Sigmoid colon (tissue), 7 donors: ENCODE measurements at places on chromosomes 1 and 21. TPM values are rescaled to one million over a fixed set of nuclear protein-coding genes. Genes with fewer than 3 reads are reported as not detected.

DNA sequence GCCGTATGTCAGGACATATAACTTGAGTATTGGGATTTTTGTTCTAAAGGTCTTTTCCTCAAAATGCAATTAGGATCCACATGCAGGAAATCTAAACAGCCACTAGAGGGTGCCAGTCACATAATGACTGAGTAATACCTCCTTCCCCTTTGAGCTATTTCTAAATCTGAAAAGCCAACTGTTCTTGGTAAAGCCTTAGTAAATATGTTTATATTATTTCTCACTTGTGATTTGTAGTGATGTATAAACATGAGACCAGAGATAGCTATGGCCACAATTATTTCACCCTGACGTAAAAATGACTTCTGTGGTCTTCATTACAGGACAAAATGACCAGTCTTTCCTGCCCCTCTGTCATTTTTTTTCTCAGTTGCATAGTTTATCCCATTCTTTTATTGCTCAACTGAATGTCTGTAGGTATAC is 41.0 kb upstream of the DR1 start:
- no peaks in the 10 kb centered on the region for H3K4me1 ChIP-seq
- DNase-seq: no peak
- no peaks in the 10 kb centered on the region for H3K36me3 ChIP-seq
- H3K4me3 ChIP-seq: no peak overlapping the region
- no peak overlapping the region for H3K27ac ChIP-seq
- H3K27me3 ChIP-seq: no peaks in the 10 kb centered on the region

DNA sequence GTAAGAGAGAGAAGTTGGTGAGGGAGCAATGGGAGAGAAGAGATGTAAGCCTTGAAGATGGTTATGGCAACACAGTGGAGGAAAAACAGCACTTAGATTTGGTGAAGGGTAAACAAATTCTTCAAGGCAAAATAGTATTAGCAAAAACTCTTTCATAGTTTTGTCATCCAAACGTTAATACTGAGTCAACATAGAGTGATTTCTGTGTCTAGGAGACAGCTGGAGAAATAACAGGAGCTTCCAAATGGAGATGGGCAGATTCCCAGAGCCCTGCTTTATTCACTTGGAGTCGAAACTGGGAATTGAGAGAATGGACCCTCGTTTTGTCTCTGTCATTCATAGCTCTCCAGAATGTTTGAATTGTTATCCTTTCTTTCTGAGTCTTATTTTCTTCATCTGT is 68.3 kb downstream of the PLA2G4A start:
- H3K4me3 ChIP-seq: no peak overlapping the region
- H3K4me1 ChIP-seq: peaks cover 10% of the 10 kb centered on the region
- H3K27me3 ChIP-seq: no peaks in the 10 kb centered on the region
- no peak for DNase-seq

DNA sequence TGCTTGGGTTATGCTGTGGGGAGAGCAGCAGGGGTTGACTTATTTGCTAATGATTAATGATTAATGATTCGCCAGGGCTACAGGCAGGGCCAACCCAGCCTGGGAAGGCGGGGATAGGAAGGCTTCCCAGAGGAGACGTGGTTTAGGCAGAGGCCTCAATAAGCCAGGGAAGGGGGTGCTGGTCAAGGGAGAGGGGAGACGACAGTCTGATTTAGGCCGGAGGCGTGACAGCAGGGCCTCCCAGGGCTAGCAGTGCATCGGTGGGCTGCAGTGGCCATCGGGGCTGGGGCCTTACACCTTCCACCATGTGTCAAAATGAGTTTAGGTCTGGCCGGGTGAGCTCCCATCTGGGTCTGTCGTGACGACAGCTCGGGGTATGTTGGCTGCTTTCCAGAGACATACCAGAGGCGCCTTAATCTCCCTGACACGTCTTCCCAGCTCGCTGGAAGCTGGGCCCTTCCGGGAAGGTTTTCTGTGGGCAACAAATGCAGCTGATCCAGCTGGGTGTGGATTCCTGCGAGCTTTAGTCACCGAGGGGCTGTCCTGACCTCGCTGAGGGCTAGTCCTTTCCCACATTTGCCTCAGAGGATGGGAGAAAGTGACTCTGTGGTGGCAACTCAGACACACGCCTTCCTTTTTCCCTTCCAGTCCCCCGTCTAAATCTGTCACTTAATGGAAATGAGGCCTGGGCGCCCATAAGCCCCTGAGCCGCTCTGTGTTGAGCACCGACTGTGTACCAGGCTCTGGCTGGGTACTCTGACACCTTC is 3.7 kb upstream of the SLC1A7 start:
- H3K4me1 ChIP-seq: peaks cover 23% of the 10 kb centered on the region
- peak overlapping the region; percentile 85 for H3K27ac ChIP-seq
- H3K4me3 ChIP-seq: no peak overlapping the region
- no peaks in the 10 kb centered on the region for H3K27me3 ChIP-seq
- DNase-seq: peak; percentile 86

VWA1 gene
- 107 TPM for total RNA-seq

RAB42 gene
- total RNA-seq: 0.68 TPM

ANKRD45 gene
- not detected for total RNA-seq

DNA sequence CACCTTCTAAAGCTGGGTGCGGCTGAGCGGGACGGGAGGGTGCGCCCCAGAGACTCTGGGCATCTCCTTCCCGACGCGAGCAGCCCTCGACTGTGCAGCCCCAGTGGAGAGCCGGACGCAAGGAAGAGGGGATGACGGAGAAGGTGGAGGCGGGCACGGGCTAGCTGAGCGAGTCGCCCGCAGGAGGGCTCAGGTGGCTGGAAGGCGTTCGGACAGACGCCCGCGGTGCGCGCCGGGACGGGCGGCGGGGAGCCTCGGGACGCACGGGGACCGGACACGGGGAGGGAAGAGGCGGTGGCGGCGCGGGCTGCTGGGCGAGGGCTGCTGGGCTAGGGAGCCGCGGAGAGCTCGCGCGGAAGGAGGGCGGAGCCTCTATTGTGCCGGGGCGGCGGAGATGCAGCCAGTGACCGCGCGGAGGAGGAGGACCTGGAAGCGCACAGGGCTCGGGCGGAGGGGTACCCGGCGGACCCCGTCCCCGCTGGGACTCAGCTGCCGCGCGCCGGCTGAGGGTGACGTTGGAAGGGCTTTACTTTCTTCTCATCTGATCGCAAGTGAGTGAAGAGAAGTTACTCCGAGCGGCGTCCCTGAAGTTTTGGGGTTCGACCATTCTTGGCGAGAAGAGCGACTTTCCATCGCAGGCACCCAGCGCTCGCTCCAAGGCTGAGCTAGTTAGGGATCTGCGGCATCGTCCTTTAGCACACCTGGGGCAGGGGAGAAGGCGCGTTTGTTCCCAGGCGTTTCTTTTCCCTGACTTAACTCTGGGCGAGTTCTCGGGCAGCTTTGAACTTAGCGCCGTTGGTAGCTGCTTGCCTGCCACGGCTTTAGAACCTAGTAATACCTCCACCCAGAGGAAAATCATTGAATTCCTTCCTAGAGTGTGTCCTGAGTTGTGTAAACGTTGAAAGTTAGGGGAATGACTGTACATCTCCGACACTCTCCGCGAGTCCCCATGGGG is at the start of gene OLFML2B:
TSS of gene OLFML2B (minus strand) at position 323 of the 955 bp plus-strand sequence. CDS start 439 bp downstream, outside the sequence.
- H3K4me1 ChIP-seq: no peaks in the 10 kb centered on the region
- no peaks in the 10 kb centered on the region for H3K36me3 ChIP-seq
- H3K4me3 ChIP-seq: peak within 1 kb of the TSS; percentile 72
- H3K27me3 ChIP-seq: no peaks in the 10 kb centered on the region

CASQ2 gene
- 110 TPM for total RNA-seq

GRCh38 chr1:172390683-172391551 is 29.6 kb upstream of the C1orf105 start:
- DNase-seq: peak; percentile 62
- H3K36me3 ChIP-seq: no peaks in the 10 kb centered on the region
- H3K27me3 ChIP-seq: no peaks in the 10 kb centered on the region
- peaks cover 46% of the 10 kb centered on the region for H3K4me1 ChIP-seq
- peak overlapping the region; percentile 63 for H3K27ac ChIP-seq

CD1C gene
- total RNA-seq: 0.99 TPM

DNA sequence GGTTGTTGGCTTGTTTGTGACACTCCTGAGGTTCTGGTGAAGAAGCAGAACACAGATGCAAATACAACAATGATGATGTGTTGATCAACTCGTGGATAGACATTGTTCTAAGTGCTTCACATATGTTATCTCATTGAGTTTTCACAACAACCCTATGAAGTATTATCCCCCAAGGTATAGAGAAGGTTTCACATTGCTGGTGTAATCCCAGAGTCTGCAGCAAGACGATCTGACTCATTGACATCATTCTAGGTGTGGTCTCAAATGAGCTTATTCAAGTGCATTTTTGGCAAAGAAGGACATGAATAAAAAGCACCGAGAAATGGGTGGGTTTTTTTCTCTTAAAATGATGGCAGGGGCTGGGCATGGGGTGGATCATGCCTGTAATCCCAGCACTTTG is 64.1 kb upstream of the SCAF4 start:
- no peak overlapping the region for H3K4me3 ChIP-seq
- no peaks in the 10 kb centered on the region for H3K36me3 ChIP-seq
- H3K27me3 ChIP-seq: no peaks in the 10 kb centered on the region
- H3K4me1 ChIP-seq: no peaks in the 10 kb centered on the region
- no peak overlapping the region for H3K27ac ChIP-seq
- DNase-seq: no peak

ACTL8 gene
- total RNA-seq: not detected

DNA sequence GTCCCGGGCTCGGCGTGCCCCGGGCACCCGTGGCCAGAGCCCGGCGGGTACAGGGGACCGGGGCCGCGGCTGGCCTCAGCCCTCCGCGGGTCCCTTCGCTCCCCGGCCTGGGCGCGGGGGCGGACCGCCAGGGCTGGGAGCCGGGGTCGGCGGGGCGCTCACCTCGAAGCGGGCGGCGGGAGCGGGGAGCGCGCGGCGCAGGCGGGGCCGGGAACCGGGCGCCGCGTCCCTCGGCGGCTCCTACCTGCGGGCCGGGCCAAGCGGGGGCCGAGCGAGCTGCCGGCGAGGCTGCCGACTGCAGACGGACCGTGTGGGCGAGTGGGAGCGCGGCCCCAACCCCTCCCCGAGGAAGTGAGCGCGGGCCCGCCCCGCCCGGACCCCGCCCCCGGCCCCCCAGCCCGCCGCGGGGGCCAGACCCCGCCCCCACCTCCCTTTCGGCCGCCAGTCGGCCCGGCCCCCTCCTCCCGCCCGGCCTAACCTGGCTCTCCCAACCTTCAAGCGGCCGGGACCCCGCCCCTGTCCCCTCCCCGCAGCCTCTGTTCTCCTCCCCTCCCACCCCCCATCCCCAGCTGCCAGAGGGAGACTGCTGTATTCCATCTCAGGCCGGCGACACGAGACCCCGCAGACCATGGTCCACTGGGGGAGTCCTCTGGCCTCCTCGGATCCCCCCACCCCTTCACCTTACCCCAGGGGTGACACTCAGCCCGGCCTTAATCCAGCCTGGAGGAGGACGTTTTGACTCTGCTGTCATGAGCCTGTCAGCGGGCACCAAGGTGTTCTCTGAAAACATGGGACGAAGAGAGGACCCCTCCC is at the start of gene FHL3:
TSS of gene FHL3 (minus strand) at position 320 of the 813 bp plus-strand sequence. CDS start 6,102 bp downstream, outside the sequence.
- peaks cover 41% of the 10 kb centered on the region for H3K4me1 ChIP-seq
- peak within 1 kb of the TSS; percentile 72 for H3K4me3 ChIP-seq
- H3K27me3 ChIP-seq: no peaks in the 10 kb centered on the region
- H3K27ac ChIP-seq: peak within 1 kb of the TSS; percentile 87

DNA sequence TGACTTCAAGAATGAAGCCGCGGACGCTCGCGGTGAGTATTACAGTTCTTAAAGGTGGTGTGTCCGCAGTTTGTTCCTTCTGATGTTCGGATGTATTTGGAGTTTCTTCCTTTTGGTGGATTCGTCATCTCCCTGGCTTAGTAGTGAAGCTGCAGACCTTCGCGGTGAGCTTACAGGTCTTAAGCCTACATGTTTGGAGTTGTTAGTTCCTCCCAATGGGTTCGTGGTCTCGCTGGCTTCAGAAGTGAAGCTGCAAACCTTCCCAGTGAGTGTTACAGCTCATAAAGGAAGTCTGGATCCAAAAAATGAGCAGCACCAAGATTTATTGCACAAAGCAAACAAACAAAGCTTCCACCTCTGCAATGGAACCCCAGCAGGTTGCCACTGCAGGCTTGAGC is 14.7 kb downstream of the LDLRAD1 start:
- H3K27me3 ChIP-seq: no peaks in the 10 kb centered on the region

GRCh38 chr1:113747376-113747775 is 11.9 kb downstream of the PHTF1 start:
- no peak for DNase-seq
- no peak overlapping the region for H3K27ac ChIP-seq
- H3K4me1 ChIP-seq: peaks cover 6% of the 10 kb centered on the region
- no peaks in the 10 kb centered on the region for H3K36me3 ChIP-seq
- no peaks in the 10 kb centered on the region for H3K27me3 ChIP-seq

- H3K27me3 ChIP-seq: no peaks in the 10 kb centered on the region
- H3K4me1 ChIP-seq: peaks cover 46% of the 10 kb centered on the region
- DNase-seq: peak; percentile 92
- H3K4me3 ChIP-seq: no peak overlapping the region
- peak overlapping the region; percentile 62 for H3K27ac ChIP-seq
- H3K36me3 ChIP-seq: no peaks in the 10 kb centered on the region
Measured at GRCh38 chr1:150976879-150977694, 2.5 kb upstream of the CERS2 start.

- H3K4me1 ChIP-seq: no peaks in the 10 kb centered on the region
- DNase-seq: no peak
- H3K36me3 ChIP-seq: no peaks in the 10 kb centered on the region
- H3K4me3 ChIP-seq: no peak overlapping the region
- H3K27ac ChIP-seq: no peak overlapping the region
Measured at GRCh38 chr1:87252406-87252805, 76.3 kb upstream of the LMO4 start.

- no peak overlapping the region for H3K4me3 ChIP-seq
- no peak for DNase-seq
Measured at GRCh38 chr1:212688341-212689047, 11.1 kb downstream of the BATF3 start.

DNA sequence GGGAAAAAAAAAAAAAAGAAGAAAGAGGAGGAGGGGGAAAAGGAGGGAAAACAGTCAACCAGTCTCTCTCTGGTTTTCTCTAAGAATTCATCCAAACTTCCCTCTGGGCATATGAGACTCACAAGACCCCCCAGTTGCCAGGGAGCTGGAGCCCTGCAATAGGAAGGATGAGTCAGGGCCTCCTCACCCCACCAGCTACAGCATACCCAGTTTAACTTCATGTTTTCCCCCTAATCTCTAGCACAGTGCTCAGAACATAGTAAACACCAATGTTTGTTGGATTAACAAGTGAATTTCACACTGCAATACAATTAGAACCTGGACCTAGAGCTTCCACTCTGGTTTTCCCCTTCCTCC is 7.8 kb downstream of the F11R start:
- no peaks in the 10 kb centered on the region for H3K36me3 ChIP-seq
- H3K27me3 ChIP-seq: no peaks in the 10 kb centered on the region
- H3K4me1 ChIP-seq: no peaks in the 10 kb centered on the region
- DNase-seq: no peak

RORC gene
- total RNA-seq: 0.49 TPM

SPRR2E gene
- not detected for total RNA-seq

- H3K27ac ChIP-seq: no peak overlapping the region
- no peaks in the 10 kb centered on the region for H3K36me3 ChIP-seq
- no peak for DNase-seq
- no peaks in the 10 kb centered on the region for H3K27me3 ChIP-seq
Measured at GRCh38 chr1:243623841-243624240, 226.2 kb downstream of the AKT3 start.
